ENCODE measurements at places on chromosomes 6 and 20.
A peak's percentile ranks its signal among the peaks of the same experiment; 100 is the strongest.

GRCh38 chr6:5205035-5205507 is 55.7 kb downstream of the LYRM4 start:
- DNase-seq: no peak

- no peak for DNase-seq
Observed at GRCh38 chr6:163323705-163324104, 90.8 kb upstream of the QKI start.

DNA sequence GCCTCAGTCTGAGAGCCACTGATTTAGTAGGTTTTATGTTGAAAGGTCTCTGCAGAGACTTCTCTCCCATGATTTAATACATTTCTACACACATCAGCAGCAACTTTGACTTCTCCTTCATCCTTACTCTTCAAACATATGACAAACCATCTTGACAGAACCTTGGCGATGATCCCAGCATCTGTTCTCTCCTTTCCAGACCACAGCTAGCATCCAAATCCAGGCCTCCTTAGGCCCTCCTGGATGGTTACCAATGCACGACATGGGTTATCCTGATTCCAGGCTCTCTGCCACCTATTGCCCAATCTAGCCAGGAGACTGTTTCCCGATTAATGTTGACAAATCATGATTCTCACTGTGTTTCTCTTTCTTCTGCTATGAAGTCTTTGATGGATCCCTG is 16.8 kb downstream of the LAMA4 start:
- no peak for DNase-seq

DNA sequence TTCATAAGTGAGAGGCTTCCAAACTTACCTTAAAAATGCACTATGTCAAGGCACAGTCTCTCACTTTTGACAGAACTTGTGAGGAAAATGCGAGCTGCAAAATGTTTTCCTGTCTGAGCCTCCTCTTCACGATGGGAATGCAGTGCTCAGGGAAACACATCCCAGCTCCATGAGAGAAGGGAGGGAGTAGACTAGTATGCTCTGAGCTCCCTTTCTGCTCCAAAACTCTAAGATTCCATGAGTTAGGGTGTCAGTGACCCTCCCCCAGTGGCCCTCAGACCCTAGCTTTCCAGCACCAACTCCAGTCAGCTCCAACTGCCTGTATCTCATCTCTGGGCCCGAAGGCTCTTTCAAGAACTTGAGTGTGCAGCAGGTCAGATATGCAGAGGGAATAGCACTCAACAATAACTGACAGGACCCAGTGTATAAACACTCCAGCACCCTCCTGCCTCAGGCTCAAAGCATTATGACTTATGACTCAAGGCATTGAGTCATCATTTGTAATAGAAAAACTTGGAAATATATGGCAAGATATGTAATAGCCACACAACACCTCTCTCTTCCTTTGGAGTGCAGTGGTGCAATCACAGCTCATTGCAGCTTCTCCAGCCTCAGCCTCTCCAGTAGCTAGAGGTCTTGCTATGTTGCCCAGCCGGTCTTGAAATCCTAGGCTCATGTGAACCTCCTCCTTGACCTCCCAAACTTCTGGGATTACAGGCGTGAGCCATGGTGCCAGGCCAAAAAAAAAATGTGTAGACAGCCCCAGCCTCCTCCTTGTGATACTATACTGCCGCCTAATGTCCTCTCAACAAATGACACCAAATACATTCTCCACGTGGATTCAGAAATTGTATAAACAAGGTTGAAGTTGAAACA is 16.7 kb upstream of the ENTPD6 start:
- DNase-seq: no peak

DNA sequence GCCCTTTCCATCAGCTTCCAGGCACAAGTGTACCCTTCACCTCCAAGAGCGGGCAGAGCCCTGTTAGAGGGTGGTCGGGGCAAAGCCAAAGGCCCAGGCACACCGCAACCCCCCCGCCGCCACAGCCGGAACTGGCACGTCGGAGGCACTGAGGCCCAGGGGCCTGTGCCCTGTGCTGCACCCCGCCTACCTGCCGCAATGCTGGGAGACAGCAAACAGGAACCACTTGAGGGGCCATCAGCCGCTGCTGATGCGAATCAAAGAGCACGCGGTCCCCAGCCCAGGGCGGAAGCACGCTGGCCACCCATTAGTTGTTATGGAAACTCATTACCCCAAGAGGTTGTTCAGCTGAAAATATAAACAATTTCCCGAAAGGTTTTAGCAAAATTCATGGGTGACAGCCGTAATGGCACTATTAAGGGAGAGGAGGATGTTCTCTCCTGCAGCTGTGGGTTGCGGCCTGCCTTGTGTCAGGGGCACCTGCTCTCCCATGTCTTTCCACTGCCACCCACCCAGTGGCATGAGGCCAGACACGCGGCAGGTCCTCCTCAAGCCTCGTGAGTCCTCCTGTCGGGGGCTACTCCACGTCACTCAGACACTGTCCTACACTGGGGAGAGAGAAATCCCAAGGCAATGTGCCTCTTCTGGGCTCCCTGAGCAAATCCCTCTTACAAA is 65.3 kb downstream of the EDN3 start:
- no peak for DNase-seq

DNA sequence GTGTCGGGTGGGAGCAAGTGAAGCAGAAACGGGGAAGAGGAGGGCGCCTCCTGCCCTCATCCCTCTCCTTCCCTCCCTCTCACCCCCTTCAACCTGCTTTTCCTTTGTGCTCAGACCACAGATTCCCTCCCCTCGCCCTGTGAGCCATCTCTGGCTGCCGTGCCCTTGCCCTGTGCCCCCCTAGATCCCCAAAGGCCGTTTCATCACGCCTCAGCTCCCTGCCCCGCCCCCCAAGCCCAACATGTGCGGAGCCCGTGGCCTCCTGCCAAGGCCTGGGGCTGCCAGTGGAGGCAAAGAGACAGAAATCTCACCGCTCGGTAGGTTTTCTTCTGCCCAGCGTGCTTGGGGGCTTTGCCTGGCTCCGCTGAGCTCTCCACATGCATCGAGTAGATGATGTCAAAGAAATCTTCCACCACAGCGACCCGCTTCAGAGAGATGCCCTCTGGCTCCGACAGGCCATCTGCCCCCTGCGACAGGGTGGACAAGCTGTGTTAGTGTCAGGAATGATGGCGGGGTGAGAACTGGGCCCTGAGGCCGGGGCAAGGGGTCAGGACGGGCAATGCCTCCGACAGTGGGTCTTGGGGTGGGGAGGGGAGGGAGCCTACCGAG is 57.6 kb downstream of the NOL4L start:
- no peak for DNase-seq

DNA sequence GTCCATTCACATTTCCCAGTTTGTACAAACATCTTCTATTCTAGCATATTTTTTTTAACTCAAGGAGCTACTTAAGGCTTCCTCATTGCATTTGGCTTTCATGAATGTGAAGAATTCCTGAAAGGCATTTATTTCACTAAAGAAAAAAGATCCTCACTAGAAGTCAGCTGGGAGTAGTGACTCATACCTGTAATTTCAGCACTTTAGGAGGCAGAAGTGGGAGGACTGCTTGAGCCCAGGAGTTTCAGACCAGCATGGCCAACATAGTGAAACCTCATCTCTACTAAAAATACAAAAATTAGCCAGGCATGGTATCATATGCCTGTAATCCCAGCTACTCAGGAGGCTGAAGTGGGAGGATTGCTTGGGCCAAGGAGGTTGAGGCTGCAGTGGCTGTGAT is 30.9 kb upstream of the XRN2 start:
- no peak for DNase-seq

- DNase-seq: no peak
Observed at GRCh38 chr6:157558049-157558448, 177.1 kb downstream of the ZDHHC14 start.

DNA sequence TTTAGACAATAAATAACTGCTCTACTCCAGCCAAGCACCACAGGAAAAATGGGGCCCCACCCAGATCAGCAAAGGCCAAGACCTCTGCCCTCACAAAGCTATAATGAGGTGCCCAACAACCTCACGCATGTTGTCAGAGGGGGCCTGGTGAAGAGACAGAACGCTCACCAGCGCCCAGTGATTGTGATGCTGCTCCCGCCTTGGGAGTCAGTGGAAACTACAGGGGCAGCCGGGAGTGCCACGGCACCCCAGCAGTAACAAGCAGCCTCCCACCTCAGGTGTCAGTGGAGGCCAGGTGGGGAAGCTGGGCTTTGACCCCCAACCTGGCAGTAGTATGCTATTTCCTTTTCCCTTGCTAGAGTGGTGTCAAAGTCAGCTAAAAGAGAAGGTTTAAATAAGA is 47.4 kb downstream of the TCP11 start:
- DNase-seq: no peak

DNA sequence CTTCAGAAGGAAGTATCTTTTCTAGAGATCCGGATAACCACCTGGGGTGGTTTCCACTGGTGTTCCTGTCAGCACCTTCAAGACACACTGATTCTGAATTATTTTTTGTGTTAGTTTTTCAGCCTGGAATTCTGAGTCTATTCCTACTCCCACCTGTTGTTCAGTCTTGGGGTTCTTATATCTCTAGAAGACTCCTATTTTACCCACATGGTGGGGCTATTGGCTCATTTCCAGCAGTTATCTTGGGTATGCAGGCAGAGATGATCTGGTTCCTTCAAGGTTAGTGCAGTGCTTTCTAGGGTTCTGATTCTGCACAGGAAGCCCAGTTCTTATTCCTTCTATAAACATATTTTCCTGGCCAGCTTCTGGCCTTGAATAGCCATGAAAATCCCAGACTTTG is 175.6 kb upstream of the PDE7B start:
- DNase-seq: peak; percentile 12

DNA sequence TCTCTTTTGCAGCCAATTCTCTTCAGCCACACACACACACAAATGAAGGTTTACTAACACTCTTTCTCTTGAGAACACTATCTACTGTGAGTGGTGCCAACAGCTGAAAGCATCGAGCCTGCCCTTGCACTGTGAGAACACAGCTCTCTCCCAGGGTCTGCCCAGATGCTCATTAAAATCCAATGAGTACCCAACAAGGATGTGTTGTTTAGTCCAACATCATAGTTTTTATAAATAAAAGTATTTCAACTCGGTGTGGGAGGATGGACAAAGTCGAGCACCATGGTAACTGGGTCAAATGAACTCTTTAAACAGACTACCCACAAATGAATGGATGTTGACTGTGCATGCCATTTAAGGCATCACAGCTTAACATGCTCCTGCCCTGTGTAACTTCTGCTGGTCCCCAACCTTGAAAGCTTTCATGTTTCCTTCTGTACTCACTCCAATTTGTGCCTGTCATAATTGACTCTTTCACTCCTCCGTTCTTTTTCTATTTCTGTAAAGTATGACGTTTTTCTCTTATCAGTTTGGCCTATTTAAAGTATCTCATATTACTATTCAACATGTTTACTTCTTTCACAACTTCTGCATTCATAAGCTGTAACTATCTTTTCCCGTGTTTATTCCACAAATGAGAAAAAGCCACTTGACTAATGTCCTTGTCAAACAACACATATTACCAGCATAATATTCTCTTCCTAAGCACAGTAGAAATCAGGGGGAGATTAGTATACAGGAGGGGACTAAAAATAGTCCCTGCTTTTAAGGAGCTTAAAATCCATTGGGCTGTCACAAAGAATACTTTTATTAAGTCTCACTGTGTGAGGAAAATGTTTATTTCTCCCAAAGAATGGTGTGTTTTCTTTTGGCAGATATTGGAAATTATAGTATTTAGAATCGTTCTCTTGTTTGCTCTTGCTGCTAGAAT is 215.4 kb downstream of the RFPL4B start:
- DNase-seq: no peak

DNA sequence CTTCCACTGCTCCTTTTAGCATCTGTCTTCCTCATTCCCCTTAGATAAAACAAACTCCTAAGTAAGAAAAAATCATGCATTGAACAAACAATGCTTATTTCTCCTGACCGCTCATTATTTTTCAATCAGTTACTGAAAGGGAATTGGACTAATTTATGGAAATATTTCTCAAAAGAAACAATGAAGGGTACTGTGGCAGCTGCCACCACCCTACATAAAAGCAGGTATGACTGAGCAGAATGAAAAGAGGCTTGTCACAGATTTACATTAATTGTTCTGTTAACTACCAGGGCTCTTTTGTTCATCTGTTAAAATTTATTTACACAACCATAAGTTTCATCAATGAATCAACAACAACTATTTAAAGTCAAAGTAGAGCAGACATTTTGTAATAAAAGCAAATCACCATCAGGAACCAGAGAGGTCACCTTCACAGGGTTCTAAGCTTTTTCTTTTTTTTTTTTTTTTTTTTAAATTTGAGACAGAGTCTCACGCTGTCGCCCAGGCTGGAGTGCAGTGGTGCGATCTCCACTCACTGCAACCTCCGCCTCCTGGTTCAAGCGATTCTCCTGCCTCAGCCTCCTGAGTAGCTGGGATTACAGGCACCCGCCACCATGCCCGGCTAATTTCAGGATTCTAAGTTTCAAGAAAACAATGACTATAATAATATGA is 204.0 kb downstream of the PTPRK start:
- DNase-seq: no peak

DNA sequence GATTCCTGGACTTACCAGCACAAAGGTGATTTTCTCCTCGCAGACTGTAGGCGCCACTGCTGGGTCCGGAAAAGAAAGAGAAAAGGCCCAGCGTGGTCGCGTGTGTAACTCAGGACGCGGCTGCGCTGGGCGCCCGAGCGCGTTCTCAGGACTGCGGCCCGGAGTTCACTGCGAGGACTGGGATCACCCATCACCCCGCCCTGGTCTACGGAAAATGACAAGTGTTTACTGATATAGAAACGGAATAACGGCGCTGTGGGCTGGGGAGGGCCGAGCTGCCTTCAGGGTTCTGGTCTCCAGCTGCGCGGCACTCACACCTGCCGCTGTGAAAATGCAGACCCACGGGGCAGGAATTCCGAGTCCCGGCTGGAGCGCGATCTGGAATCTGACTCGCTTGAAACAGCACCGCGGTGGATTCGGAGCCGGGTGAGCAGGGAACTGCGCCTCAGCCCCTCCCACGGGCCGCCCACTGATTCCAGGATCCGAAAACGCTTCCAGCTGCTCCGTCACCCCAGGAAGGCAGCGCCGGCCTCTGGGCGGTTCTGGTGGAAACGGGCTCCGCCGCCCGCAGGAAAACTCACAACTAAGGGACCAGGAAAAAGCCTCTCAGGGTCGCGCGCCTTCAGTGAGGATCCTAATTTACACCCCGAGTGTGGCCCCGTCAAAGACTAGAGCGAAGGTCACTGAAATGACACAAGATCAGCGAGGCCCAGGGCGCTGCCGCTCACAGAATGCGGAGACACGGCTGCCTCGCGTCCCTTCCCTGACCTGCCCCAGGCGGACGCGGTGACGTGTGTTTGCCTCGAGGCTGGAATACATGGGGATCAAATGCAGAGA is 34.5 kb downstream of the HLA-A start:
- peak; percentile 44 for DNase-seq

- no peak for DNase-seq
Observed at GRCh38 chr6:160457823-160458222, 109.6 kb downstream of the SLC22A3 start.

GRCh38 chr6:134637847-134638437 is 312.0 kb downstream of the ALDH8A1 start:
- DNase-seq: no peak

DNA sequence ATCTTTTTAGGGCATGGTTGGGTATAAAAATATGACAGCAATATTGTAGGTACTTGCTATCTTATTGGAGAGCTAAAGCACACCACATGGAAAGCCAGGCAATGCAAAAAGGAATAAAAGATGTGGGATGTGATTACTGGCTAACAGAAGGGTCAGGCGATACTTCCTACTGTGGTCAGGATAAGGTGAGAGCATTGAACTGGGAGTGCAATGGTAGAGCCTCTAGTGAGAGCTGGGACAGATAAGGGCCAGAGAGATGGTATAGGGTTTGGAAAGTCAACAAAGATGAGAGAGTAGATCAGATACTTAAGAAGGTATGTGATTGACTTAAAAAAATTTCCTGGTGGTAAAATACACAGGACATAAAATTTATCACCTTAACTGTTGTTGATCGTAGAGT is 160.7 kb upstream of the MAN1A1 start:
- DNase-seq: no peak

Data from activated T-helper 1 cell treated with anti-CD3 and anti-CD28 coated beads, Interleukin-12 subunit alpha, Interleukin-12 subunit beta, Interleukin-2, Interleukin-4 antibody, amounts not matched to agents 30 ng/mL and 10 ng/mL and 1 ng/mL, durations not matched to agents 14 hours and 24 hours and 36 hours (primary cell).